ENCODE measurements at places on chromosomes 2 and 18. TPM values are rescaled to one million over a fixed set of nuclear protein-coding genes. Genes with fewer than 3 reads are reported as not detected.

DNA sequence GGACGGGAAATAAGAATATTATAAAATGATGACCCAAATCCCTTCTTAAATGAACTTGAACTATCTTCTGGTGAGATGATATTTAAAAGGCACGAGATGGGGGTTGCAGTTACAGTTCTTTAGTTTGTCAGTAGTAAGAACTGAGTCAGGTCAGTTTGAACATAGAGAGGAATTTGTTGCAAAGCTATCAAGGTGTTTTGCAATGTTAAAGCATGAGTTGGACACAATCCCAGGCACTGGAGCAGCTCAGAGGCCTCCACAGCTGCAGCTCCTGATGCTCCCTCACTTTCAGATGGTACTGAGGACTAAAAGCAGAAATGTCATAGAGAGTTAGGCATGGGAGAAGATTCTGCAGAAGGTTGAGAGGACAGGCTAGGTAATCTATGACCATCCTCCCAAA, 236.0 kb downstream of the BCL2 start:
- DNase-seq, result no peak

Gene COL6A3
- not detected for total RNA-seq

Gene ALLC
- total RNA-seq, result not detected

DNA sequence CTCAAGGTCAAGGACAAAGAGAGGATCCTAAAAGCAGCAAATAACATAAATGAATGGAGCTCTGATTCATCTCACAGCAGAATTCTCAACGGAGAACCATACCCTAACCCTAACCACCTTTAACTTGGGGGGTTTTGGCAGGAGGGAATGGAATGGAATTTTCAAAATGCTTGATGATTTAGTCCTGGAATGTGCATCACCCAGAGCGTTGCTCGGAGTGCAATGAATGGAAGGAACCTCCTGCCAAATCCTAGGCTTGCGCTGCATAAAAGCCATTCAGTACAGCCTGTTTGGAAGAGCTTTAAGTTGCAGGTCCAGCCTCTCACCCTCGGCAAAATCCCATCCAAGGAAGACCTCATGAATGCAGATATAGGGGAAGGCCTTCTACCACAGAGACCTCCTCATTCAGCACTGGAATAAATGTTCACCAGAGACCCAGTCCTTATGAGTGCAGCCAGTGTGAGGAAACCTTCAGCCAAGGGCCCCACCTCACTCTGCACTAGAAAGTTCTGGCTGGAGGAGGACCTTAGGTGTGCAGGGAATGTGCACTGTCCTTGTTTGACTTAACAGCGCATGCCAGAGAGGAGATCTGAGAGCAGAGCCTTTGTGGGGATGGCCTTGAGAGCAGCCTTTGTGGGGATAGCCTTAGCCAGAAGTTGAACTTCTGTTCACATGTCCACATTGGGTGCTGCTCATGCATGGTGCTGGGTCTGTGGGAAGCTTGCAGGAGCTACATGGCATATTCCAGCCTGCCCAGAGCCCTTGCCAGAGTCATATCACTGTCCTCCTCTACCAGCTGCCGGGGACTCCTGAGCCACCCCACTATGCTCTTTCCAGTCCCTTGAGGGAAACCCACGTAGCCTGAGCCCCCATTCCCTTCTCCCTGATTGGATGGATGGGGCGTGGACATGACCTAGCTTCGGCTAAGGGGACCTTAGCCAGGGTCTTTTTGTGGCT, 30.5 kb downstream of the ASB1 start:
- DNase-seq, result no peak

DNA sequence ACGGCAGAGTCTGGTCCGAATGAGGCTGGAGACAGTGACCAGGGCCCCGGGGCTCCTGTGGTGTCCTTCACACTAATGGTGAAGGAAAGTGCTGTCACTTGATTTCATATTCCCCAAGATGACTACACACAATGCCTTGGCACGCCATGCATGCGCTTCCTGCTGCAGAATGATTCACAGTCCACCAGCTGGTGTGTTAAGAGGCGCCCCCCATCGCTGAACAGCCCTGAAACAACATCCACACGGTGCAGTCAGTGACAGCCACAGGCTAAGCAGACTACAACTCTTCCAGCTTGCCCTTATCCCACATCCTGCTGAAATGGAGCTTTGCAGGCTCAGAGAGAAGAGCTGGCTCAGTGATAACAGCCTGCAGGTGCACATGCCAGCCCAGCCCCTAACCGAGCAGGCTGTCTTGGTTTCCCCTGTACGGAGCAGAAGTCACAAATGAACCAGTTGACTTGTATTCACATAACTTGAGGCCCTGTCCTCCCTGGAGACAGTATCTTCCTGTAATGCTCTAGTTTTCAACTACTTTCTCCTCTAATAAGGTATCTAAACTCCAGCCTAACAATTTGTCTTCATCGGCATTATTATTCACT, 24.3 kb upstream of the CDH20 start:
- no peak for DNase-seq

GRCh38 chr2:230924470-230925341, at the start of gene GPR55:
TSS of gene GPR55 (minus strand) at chr2:230925242. CDS start at chr2:230910962, 14,280 bp downstream.
- no peak for DNase-seq

- DNase-seq, result no peak
Observed at GRCh38 chr2:144595279-144595678, 75.4 kb upstream of the ZEB2 start.

DNA sequence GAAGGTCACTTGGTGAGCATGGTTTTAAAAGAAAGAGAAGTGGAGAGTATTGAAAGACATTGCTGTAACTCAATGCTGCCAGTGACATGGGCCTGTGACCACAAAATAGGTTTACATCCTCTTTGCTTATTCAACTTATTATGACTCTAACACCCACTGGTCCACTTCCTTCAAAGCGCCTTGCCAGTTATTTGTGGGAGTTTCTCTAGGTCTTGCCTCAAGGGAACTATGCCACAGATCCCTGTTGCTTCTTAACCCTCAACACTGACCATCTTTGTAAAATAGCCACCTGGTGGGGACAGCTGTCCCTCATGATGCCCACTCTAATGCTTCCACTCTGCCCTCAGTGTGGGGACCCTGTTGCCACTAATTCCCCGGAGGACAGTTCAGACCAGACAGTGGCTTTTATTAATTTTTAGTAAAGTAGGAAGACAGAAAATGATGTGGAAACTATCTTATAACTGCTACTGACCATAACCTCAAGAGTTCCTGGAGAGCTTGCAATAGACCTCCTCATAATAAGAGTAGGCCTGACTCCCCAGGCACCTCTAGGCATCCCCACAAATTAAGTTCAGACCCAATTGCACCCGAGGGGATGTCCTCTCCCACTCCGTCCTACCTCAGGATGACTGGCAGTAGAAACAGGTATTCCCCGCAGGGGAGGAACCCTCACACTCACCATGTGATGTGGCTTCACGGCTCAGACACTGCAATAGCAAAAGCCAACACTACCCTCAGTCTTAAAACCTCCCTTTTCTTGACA, 31.3 kb upstream of the SLC25A52 start:
- DNase-seq, result no peak

GRCh38 chr2:43136876-43137275, 89.5 kb downstream of the ZFP36L2 start:
- no peak for DNase-seq

GRCh38 chr2:216133397-216133796, 24.2 kb downstream of the XRCC5 start:
- no peak for DNase-seq

DNA sequence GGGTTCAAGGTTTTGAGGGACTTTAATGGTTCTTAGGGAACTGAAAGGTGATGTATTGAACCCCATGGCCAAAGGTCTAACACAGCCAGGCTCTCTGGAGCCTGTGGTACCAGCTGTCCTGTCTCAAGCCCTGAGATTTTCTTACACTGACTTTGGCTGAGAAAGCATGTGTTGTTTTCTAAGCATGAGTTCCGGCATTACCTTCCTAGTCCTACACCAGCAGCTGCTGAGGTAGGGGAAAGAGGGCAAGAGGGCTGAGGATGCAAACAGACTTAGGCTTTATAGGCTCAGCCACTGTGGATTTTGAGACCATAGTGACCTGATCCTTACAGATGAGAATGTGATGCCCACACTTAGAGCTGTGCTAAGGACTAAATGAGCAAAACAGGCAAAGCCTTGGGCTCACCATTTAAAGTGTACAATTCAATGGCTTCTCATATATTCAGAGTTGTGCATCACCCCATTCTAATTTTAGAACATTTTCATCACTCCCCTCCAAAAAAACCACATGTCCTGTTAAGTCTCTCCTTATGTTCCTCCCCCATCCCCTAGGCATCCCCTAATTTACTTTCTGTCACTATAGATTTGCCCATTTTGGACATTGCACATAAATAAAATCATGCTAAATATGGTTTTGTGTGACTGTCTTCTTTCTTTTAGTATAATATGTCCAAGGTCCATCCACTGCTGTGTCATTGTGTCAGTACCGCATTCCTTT, 99.7 kb upstream of the OTOS start:
- DNase-seq, result no peak

- DNase-seq, result no peak
Observed at GRCh38 chr18:44705075-44705675, 24.5 kb downstream of the SETBP1 start.

DNA sequence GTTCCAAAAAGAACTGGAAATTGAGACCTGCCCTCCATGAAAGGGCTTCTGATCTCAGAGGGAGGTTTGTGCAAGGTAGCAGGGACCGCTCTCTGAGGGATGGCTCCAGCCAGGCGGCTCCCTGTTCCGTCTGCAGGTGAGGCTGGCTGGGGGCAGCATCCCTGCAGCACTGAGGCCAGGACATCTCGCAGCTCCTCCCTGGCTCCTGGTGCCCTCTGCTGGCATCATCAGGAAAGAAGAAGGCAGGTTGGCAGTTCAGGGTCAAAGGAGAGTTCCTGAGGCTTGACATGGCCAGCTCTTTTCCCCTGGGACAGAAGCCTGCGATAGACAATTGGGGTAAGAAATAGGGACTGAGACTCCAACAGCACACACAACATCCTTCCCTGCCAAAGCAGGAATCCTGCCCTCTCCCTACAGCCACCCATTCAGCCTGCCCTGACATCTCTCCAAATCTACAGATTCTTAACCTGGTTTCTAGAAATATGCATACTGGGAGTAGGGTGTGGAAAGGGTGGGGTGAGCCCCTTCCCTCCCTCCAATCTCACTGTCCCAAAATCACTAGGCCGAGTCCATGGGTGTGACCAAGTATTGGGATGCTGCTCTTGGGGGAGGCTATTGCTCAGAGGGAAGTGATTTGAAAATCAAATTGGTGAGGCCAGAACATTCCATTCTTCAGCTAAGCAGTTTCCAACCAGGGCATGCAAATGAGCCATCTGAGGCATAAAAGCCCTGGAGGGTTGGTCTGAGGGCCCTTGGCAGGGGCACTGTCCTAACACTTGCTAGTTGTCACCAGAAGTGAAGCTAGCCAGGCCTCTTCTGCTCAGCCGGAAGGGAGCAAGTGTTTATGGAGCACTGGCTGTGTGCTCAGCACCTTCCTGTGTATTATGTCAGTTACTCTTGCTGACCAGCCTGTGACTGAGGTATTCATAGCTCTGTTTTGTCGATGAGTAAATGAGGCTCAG, 185.4 kb downstream of the TFCP2L1 start:
- DNase-seq, result peak; percentile 38

- DNase-seq, result no peak
Observed at GRCh38 chr2:143843686-143844085, 676.2 kb downstream of the ZEB2 start.

Gene MPP4
- not detected for total RNA-seq

Gene SCN9A
- total RNA-seq, result 0.38 TPM

GRCh38 chr2:33709951-33710350, 110.9 kb upstream of the FAM98A start:
- DNase-seq, result no peak

GRCh38 chr18:23353459-23353858, 99.6 kb upstream of the RIOK3 start:
- no peak for DNase-seq

DNA sequence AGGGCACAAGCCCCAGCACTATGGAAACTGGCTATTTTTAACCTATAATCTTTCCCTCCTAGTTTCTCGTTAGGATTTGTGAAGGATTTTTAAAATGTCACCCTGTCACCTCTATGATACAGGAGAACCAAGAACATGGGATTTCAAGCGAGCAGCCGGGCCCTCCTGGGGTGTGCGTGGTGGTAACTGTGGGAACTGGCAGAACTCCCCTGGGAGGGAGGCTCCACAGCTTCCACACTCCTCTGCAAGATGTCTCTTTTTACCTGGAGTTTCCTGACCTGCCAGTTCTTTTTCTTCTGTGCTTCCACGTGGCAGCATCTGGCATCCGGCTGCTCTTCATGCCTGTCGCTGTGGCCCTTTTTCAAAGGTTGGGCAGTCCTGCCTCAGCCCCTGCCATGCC, 386.3 kb upstream of the MYT1L start:
- DNase-seq, result no peak

DNA sequence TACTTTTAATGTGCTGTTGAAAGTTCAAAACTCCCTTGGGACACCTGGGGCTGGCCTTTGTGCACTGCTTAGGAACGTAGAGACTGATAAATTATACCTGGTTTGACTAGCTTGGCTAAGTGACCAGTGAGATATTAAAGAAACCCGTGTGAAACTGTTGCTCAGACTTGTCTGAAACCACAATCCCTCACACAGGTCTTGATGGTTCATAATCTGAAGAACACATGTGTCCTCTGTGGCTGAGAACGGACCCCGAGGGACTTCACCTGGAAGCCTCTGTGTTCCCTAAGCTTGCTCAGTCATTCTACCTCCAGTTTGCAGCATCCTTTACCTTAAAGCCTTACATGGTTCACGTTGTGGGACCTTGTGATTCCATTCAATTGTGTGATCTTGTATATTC, 218.8 kb downstream of the CBLN2 start:
- DNase-seq, result no peak

DNA sequence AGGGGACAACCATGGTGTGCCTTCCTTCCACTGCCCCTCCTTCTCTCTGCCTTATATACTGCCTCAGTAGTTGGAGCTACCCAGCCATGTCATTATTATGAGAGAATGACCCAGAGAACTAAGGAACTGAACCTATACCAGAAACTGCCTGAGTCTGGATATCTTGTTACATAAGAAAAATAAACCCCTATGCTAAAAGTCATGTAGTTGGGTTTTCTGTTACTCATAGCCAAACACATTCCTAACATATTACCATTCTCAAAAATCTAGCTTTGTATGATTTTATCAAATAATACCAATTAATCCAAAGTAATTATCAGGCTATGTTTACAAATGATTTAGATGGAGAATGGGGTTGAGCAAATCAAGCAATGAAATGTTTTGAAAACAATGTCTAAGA, 15.0 kb upstream of the KLF7 start:
- DNase-seq, result no peak

GRCh38 chr2:232483923-232484627, 3.6 kb downstream of the ECEL1 start:
- no peak for DNase-seq

GRCh38 chr2:52429740-52430139, 1337.9 kb upstream of the CHAC2 start:
- DNase-seq, result no peak

Gene SLC25A12
- 10.1 TPM for total RNA-seq

Gene HOXD4
- not detected for total RNA-seq

Gene C2orf76
- total RNA-seq, result 2.8 TPM

Gene CYP20A1
- total RNA-seq, result 5.8 TPM
